T-cell (primary cell): ENCODE measurements at places on chromosomes 5 and 9. TPM values are rescaled to one million over a fixed set of nuclear protein-coding genes. Genes with fewer than 3 reads are reported as not detected.

PDCD1LG2 gene
- 0.54 TPM for total RNA-seq

DNA sequence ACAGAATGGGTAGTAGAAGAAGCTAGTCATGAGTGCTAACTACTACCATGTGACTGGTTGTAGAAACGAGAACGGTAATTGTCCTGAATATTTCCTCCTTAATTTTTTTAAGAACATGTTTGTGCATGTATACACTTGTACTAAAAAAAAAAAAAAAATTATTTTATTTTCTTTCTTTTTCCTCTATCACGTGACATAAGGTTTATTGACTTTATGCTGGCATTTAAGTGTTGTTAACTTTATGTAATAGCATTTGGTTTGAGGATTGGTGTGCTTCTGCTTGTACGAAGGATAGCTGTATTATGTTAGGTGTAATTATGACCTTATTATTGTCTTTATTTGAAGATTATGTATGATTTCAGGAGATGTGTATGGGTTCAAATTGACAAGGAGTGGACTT is 349.1 kb upstream of the PTPRD start:
- DNase-seq = no peak

MSX2 gene
- not detected for total RNA-seq

DNA sequence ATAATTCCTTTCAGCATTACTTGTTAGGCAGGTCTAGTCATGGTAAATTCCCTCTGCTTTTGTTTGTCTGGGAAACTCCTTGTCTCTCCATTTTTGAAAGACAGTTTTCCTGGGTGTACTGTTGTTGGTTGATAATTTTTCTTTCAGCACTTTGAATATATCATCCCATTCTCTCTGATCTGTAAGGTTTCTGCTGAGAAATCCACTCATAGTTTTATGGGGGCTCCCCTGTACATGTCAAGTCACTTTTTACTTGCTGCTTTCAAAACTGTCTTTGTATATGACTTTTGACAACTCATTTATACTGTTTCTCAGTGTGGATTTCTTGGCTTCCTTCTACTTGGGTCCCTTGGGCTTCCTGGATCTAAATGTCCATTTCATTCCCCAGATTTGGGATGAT is 16.5 kb downstream of the MEIKIN start:
- no peak for DNase-seq

- no peak for DNase-seq
Observed at GRCh38 chr9:19922476-19923118, 133.8 kb upstream of the SLC24A2 start.

GRCh38 chr5:9623661-9624060 is 6.5 kb downstream of the TAS2R1 start:
- no peak for DNase-seq

ENTREP1 gene
- not detected for total RNA-seq

SLCO6A1 gene
- not detected for total RNA-seq

GRCh38 chr9:124377551-124378406 is 37.5 kb downstream of the PSMB7 start:
- no peak for DNase-seq

DNA sequence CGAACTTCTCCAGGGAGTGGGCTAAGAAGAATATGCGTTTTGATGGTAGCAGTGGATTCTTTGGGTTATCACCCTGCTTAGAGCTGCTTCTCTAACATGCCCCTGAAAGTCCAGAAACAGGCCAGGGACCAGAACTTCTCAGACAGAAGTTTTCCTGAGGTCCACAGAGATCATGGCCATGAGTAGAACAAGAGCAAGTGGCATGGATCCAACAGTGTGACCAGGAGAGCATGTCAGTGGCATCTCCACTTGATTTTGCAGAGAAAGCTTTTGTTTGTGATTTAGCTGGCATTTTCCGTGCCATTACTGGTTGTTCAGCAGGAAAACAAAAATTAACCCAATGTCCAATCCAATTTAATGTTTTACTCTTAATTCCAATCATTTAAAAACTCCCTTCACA is 298.5 kb upstream of the CD180 start:
- no peak for DNase-seq

DNA sequence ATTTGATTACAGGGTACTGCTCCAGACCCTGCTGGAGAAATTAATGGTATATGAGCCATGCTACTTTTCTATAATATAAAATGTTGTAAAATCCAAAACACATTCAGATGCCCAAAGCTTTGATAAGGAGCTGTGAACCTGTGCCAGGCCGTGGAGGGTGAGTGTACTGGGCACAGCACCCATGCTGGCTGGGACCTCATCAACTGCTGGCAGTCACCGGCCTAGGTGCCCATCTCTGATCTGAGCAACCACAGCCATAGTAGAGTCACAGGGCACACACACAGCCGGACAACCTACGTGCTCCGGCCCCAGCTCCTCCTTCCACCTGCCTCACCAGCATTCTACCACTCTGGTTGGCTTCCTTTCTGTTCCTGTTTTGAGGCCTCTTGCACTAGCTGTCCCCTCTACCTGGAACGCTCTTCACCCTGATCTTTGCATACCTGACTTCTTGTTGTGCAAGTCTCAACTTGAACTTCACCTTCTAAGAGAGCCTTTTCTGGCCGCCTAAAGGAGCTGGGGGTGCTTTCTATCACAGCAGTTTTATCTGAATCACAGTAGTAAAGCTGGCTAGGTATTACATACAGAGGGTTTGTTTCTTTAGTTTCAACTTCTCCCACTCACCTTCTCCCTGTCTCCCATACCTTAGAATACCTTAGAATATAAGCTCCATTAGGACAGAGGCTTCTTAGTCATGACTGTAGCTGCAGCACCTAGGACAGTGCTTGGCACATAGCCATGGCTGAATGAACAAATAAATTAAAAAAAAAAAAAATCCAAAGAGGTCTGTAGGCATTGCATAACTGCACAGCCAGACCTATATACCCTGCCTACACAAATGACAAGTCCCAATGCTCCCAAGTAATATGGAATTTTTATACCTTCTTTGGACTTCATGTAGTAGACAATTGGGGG is 51.7 kb downstream of the MED27 start:
- DNase-seq = no peak

DNA sequence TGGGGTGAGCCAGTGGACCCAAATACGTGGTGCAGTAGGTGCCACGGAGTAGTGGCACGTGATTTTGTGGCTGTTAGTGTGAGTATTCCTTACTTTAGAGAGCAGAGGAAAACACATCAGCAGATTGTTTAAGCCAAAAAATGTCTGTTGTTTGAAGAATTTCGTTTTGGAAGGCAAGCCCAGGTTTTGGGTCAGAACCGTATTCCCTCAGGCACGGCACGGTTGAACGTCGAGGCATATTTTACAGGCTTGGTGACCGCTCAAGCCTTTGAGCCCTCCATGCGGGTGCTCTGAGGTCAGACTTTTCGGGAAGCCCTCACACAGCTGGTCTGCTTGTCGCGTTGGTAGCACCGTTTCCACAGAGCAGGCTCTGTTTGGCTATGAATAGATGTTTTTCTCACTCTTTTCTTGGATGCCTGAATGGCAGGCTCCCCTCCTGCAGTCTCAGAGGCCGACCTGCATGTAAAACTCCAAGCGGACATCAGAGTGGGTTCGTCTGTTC is 27.2 kb downstream of the NEK6 start:
- no peak for DNase-seq

DNA sequence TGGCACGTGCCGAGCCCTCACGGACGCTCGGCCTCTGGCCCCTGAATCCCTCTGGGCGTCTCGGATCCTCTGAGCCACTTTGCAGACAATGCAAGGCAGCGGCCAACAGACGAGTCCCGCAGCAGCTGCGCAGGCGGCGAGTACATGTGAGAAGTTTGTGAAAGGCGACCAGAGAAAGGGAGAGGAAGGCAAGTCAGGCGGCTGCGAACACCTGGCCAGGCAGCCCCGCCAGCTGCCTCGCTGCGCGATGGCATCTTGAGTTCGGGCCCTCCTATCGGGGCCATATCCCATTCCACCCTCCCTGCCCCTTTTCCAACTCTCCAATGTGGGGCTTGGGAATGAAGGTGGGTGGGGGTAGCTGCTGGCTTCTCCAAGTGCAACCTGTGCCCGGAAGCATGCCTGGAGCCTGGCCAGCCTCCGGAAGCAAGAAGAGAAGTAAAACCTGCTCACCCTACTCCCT is 4.5 kb upstream of the POU4F3 start:
- DNase-seq = no peak

ZBTB6 gene
- 13.4 TPM for total RNA-seq

DNA sequence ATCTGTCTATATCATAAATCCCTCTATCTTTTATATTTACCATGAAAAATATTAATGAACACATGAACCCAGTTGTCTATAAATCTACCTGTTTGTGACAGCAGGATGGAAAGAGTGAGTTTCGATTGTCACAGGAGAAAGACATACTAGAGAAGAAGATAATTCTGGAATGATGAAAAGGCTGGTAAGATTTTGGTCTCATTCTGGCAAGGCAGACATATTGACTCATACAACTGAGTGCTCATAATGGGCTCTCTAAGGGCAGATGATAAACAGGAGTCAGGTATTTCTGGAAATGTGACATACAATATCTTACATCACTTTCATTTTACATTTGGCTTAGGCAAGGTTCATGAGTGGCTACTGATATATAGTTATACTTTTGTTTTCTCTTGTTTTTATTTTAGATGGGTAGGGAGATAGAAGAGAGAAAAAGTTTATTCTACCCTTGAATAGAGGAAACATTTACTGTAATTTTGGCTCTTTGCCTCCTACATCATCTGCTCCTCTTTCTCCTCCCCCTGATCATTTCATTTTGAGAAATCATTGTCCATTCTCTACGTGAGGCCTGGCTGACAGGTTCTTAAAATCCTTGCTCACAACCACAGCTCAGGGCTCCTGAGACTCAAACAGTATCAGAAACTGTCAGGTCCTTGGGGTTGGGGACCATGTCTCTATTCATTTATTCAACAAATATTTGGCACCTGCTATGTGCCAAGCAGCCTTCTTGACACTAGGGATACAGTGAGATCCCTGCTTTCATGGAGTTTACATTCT is 14.4 kb downstream of the ELOVL7 start:
- no peak for DNase-seq

ABL1 gene
- total RNA-seq = 36.3 TPM

- no peak for DNase-seq
Observed at GRCh38 chr9:127963359-127964064, 17.3 kb downstream of the EEIG1 start.

DNA sequence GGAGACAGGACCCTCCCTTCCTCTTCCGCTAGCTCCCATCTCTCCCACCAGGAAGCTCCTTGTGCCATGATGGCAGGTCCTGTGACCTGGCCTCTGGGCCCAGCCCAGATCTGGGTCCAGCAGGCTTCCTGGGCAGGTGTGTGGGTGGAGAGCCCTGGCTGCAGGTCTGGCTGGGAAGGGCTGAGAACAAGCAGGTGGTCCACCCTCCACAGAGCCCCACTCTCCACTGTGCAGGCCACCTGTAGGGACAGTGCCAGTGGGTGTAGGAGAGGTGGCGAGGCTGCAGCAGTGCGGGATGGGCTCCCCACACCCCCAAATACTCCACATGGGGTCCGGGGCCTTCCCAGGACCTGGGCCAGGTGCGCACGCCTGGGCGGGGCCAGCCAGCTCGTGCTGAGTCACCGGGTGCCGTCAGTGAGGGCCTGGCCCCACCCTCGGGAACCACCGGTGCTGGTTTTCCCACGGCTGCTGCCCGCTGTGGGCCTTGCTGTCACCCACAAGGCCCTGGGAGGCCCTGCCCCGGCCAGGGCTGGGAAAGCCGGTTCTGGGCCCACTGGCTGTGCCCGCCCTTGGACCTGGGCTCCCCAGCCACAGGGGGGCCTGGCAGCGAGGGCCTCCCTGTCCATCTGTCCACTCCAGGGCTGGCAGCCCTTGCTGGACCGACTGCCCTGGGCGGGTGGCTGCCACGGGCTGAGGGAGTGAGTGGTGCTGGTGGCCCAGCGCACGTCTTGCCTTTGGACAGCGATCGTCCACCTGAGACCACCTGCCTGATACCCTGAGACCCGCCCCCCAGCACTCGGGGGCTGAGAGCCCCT is 9.3 kb upstream of the NRARP start:
- no peak for DNase-seq

FAM221B gene
- not detected for total RNA-seq

GRCh38 chr5:170067152-170067551 is 38.5 kb upstream of the FOXI1 start:
- DNase-seq = no peak

DNA sequence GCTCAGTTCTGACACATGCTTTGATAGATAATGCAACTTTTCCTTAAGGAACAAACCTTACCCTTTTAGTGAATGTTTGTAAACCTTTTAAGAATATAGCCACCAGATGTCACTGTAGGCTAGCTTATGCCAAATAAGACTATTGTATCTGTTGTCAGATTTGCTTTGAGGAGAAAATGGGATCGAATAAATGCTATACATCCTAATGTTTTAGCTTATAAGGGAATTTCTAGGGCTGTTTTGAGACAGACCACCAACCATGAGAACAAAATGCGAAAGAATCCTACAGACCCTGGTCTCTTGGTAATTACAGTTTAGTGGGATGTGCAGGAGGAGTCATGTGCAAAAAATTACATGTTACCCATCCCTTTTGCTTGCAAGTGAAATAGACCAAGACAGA is 127.6 kb upstream of the NMUR2 start:
- DNase-seq = no peak

GRCh38 chr9:80875947-80876346 is 813.4 kb downstream of the TLE1 start:
- DNase-seq = no peak

GRCh38 chr5:143241892-143242291 is 161.6 kb downstream of the NR3C1 start:
- no peak for DNase-seq

DNA sequence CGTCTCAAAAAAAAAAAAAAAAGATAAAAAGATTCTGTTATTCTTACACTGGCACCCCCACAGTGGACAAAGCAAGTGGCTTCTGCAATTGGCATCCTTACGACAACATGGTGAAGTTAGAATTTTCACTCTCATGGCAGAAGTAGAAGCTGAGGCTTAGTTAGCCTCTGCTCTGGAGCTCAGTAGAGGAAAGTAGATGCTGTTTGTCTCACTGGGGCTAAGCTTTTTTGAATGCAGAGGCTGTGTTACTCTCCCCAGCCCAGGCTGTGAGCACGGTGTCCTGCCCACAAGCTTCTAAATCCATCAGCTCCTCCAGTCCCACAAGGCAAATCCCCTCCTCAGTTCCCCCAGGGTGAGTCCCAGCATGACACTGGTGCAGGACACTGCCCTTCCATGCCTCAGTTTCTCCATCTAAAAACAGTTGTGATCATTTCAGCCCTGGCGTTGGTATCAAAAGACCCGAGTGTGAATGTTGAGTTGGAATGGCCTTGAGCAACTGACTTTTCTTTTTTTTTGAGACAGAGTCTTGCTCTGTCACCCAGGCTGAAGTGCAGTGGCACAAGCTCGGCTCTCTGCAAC is 22.6 kb upstream of the PHF19 start:
- no peak for DNase-seq

WNK2 gene
- total RNA-seq = 0.48 TPM

DNA sequence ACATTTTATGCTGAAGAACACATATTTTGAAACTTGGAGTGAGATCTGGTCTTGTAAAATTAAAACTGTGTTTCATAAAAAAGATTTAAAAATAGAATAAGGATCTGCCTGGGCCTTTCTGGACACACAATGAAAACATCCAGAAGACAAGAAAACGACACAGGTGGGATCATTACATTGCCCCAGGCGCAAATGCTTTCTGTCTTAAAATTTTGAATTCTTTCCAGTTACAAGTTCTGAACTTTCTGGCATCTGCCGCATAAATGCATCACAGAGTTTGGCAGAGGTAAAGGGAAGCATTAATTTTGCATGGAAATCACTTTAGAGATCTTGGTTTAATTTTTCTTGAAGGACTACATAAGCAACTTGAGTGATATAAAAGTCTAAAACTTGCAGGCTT is 219.6 kb downstream of the WDR70 start:
- DNase-seq = no peak

CAMK2A gene
- not detected for total RNA-seq

SOWAHA gene
- total RNA-seq = not detected

SLC34A3 gene
- total RNA-seq = not detected
